T-helper 9 cell (primary cell): ENCODE measurements at places on chromosomes 12 and 14.

DNA sequence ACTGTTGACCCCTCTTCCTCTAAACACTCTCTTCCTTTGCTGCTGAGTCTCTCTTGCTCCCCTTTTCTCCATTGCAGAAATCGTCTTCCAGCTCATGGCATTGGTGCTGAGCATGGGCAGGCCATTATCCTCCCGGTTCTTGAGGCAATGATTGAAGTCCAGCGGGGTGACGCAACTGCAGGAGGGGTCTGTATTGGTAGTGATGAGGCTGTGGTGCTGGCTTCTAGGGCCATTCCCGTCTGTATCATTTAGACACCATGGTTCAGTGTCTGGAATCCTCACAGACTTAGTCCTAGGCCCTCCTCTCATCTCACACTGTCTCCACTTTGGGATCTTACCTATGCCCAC is 720 bp upstream of the SLC22A17 start:
- DNase-seq: no peak

DNA sequence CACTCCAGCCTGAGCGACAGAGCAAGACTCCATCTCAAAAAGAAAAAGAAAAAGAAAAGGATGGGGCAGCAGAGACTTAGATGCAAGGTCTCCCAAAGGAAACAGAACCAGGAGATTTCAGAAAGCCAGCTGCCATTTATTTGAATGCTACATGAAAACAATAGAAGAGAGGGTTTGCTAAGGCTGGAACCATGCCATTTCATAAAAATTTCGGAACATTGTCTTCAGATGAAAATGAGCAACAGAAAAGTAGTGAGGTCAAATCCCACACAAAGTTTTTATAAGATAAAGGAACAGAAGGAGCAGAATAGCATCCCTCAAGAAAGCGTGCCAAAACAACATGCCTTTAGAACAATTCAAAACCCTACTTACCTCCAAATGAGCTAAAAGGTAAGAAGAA is 175.3 kb downstream of the ETV6 start:
- DNase-seq: no peak

DNA sequence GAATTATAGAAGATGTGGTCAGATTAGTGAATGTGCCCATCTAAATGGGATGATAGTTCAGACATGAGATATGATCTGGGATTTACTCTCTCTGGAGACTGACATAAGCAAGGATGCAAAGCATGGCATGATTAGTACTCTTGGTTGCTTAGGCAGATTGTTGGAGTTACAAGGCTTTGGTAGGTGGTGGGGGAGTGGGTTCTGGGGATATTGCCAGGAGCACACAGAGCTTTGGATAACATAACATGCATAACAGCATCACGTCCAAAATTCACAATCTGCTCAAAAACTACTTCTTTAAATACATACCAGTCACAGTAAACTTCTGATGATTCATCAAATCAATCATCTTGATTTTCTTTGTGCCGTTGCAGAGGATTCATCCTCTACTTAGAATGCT is 287.4 kb downstream of the ACSS3 start:
- no peak for DNase-seq

- no peak for DNase-seq
Measured at GRCh38 chr14:20118795-20119194, 8.3 kb downstream of the OR4K17 start.

GRCh38 chr12:129083121-129083840 is 230.0 kb downstream of the GLT1D1 start:
- DNase-seq: no peak

DNA sequence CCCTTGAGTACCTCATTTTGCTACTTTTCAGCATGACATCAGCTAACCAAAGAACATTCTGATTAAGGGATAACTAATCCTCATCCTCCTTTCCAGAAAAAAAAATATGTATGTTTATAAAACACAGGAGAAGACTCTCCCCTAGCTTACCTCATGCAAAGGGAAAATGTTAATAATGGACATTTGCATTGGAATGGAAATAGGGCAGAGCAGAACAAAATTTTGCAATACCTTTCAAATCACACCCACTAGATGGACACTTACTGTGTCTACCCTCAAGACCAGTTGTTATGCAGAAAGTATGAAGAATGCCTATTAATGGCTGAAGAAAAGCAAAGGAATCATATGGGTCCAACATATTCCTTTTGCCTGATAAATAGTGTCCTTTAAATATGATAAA is 8.9 kb upstream of the SLCO1A2 start:
- no peak for DNase-seq

- DNase-seq: no peak
Measured at GRCh38 chr12:24177889-24178288, 228.4 kb upstream of the SOX5 start.

GRCh38 chr12:89405626-89406345 is 53.5 kb upstream of the DUSP6 start:
- no peak for DNase-seq

GRCh38 chr12:130920119-130920703 is 33.5 kb upstream of the ADGRD1 start:
- DNase-seq: no peak

- DNase-seq: no peak
Measured at GRCh38 chr14:40072175-40072574, 639.9 kb upstream of the FBXO33 start.

DNA sequence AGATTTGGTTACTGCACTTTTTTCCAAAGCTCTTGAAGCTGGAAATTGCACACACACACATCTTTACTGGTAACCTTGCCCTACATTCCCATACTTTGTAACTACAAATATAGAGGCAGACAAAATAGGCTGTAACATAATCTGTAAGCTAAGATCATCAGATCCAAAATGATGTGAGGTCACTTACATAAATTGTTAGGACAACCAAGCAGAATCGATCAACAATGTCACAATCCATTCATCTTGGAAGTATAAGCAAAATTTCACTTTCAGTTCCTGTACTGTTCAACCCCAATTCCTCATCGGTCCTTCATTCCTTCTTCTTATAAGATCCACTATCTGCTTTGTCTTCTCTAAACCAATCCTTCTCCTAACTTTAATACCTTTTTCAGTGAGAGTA is 72.6 kb downstream of the EPS8 start:
- DNase-seq: no peak

- DNase-seq: no peak
Measured at GRCh38 chr12:55931780-55932550, 1.0 kb downstream of the DGKA start.

GRCh38 chr14:85531141-85531586 is 1.2 kb downstream of the FLRT2 start:
- DNase-seq: no peak

DNA sequence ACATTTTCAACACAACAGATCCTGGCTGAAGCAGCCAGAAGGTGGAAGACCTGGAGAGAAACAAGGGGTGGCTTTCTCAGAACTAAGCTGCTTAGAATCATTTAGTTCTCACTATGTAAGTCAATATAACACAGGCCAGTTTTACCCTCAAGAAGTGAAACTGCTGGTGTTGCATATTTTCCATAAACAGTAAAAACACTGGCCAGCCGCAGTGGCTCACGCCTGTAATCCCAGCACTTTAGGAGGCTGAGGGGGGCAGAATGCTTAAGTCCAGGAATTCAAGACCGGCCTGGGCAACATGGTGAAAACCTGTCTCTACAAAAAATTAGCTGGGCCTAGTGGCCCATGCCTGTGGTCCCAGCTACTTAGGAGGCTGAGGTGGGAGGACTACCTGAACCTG is 11.6 kb downstream of the STX2 start:
- no peak for DNase-seq

DNA sequence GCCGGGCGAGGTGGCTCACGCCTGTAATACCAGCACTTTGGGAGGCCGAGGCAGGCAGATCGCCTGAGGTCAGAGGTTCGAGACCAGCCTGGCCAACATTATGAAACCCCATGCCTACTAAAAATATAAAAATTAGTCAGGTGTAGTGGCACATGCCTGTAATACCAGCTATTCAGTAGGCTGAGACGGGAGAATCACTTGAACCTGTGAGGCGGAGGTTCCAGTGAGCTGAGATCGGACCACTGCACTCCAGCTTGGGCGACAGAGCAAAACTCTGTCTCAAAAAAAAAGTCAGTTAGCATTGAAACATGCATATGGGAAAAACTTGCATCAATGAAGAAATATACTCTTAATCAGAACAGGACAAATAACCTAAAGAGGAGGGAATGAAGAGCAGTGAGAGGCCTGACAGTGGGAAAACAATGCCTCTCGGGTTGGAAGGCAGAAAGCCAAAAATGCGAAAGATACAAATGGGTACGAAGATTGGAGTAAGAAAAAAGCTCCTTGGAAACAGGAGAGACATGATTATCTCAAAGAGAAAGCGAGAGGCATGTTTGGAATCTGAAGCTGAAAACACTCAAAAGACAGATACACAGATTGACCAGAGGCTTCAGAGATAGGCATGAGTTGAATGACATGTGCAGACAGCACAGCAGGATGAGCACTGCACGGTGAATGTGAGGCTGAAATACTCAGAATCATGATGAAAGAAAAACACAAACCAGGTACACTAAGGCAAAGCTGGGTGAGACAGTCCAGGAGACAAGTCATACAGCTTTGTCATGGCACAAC is 30.6 kb downstream of the RESF1 start:
- no peak for DNase-seq

DNA sequence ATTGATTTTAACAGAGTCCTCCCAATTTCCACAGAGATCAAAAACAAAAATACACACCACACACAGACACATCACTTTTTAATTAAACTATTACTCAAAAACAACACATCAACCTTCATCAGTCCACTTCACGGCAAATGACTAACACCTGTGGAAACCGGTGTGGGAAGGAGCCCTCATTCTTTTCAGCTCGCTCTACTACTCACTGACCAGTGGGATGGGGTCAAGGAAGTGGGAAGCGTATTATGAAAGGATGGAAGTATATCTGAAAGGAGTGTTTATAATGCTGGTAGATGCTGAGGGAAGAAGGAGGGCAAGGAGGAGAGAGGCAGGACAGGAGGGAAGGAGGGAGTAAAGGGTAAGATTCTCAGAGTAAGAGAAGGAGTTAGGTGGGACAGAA is 156.5 kb downstream of the EPS8 start:
- DNase-seq: no peak

- no peak for DNase-seq
Measured at GRCh38 chr12:52946334-52946733, 2.6 kb upstream of the KRT18 start.

DNA sequence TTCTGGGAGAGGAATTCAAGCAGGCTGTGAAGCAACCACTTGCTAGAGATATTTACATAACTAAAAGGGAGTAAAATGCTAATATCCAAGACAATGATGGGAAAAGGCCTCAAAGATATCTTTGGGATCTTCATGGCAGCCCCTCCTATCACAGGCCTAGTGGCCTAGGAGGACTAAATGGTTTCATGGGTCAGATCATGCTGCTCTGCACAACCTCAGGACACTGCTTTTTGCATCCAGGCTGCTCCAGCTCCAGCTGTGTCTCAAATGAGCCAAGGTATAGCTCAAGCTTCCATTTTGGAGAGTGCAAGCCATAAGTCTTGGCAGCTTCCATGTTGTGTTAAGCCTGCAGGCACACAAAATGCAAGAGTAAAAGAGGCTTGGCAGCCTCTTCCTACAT is 195.6 kb upstream of the SSTR1 start:
- no peak for DNase-seq

GRCh38 chr14:34489324-34489723 is 27.3 kb upstream of the SPTSSA start:
- no peak for DNase-seq

- DNase-seq: no peak
Measured at GRCh38 chr12:4814485-4814884, 94.3 kb downstream of the GALNT8 start.

DNA sequence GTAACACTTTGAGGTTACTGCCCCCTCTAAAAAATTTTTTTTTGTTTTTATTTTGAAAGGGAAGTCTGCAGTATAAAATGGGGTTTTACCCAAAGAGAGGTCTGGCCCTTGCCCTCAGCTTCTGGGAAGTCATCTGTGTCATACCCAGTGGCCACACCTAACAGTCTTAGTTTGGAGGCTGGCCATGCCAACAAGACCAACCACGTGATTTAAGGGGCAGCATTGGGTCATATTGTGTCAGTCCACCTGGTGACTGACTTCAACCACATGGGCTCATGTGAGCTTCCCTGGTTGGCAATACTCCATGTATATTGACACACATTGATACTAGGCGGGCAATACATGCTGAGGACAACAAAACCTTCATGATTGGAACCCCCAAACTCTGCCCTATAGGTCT is 173.9 kb downstream of the GXYLT1 start:
- DNase-seq: no peak

DNA sequence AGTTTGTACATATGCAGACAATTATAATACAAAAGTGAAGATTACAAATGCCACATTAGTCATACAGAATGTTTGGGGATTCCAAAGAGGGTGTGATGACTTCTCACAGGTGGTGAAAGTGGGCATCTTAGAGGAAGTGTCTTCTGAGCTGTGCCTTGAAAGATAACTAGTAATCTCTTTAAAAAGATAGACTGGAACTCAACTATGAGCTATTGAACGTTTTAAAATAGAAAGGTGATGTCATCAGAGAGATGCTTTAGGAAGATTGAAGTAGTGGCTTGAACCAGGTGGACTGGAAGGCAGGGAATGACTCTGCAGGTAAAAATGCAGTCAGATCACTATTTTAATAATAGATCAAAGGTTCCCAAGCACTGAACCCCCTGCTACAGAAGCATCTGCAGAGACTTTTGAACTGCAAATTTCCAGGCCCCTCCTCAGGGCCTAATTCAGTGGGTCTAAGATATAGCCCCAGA is 50.3 kb downstream of the SYT1 start:
- no peak for DNase-seq

GRCh38 chr12:1643905-1644533 is 15.0 kb downstream of the WNT5B start:
- no peak for DNase-seq

DNA sequence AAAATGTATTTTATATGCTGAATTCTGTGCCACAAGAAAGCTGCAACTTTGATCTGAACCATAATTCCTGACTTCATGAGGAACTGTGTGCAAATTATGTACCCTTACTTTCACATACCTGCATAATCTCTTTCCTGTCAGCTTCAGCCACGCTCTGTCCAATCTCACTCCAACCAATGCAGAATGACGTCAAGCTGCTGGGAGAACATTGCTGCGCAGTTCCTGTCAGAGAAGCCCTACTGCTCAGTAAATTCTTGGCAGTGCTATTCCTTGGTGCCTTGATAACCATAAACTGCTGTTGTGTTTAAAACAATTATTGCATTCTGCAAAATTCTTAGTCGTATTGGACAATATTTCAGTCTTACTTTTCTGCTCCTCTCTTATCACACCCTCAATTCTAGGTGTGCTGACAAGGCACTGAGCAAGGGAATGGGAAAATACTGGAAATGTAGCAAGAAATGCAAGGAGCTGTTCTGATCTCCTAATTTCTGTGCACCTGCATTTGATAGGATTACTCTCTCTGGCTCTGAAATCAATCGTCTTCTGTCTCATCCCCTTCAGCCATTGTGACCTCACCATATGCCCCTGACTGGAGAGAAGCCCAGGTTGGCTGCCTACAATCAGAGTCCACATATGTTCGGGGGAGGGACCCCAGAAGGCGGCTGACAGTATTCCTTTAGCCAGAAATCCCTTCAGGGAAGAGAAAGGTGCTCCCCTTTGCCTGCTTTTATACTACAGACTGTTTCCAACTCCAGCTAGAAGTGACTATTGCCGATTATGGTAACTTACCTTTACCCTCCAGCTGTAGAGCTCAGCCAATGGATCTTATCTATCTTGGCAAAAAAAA is 274.9 kb upstream of the NOVA1 start:
- DNase-seq: no peak
